ENCODE measurements at places on chromosomes 6 and 20. TPM values are rescaled to one million over a fixed set of nuclear protein-coding genes. Genes with fewer than 3 reads are reported as not detected.

Gene FOXA2
- total RNA-seq, result not detected

Gene TNFRSF21
- 0.62 TPM for total RNA-seq

Gene TFEB
- 17.6 TPM for total RNA-seq

Gene ENPP3
- total RNA-seq, result 0.96 TPM

Gene INSM1
- total RNA-seq, result not detected

Gene TAGAP
- 106 TPM for total RNA-seq

Gene DDO
- total RNA-seq, result not detected

Gene SIRPG
- total RNA-seq, result 100 TPM

Gene HUS1B
- 1.6 TPM for total RNA-seq
